ENCODE measurements at places on chromosomes 12 and 14. TPM values are rescaled to one million over a fixed set of nuclear protein-coding genes. Genes with fewer than 3 reads are reported as not detected.
A peak's percentile ranks its signal among the peaks of the same experiment; 100 is the strongest.

GRCh38 chr12:27864521-27864920 lies 84.5 kb upstream of the MANSC4 start:
- no peak for DNase-seq

DNA sequence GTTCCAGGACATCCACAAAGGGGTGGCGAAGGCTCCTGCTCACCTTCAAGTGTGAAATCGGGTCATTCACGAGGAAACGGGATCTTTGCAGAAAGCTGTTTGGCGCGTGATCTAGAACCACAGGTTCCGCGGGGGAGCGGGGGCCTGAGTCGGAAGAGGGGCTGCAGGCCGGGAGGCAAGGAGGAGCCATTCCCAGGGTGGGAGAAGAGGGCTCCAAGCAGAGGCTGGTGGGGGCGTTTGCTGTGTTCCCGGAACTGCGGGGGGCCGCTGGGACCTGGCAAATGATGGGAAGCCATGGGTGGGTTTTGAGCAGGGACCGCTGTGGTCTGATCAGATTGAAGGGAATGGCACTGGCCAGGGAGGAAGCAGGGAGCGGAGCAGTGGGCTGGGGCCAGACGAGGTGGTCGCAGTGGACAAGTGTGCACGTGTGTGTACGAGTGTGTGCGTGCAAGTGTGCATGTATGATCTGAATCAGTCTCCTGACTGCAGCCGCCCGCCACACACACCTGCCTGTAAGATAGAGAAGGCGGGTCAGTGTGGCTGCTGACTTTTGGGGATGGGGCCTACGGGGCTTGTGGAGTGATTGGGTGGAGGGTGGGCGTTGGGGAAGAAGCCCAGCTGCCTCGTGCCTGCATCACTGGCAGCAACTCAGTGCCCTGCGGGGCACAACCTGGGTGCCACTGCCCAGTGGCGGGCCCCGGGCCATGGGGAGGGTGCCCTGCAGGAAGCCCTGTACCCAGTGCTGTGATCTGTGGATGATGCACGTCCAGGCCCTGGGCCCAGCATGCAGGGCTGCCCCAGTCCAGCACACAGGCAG lies 141.9 kb downstream of the KIF26A start:
- DNase-seq = no peak

DNA sequence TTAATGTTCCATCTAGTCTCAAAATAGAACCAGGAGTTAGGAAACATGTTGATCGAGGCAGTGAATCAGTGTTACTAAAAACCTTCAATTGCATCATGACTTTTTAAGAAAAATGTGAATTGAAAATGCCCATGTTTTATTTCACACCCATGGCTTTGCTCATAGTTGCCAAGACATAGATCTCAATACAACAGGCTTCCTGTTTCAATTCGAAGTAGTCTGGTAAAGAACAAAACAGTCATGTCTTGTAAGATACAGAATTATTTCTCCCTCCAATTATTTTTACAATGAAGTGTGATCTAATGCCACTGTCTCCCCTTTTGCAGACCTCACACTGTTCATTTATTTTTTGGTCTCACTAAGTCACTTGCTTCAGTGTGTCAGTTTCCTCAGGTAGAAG lies 44.6 kb upstream of the FAR2 start:
- no peak for DNase-seq

DNA sequence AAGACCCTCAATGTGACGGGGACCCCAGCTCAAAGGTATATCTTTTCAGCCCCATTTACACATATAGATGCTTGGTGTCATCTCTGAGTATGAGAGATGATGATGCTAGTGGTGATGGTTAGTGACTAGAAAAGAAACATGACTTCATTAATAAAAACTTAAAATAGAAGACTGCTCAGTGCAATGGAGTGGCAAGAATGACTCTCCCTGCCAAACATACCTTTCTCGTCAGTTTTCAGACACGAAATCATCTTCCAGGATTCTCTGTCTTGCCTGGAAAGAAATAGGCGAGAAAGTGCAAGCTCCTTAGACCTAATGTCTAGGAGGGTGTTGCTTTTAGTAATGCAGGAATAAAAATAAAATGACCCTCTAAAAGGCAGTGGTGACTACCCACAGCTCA lies 71.7 kb downstream of the TPH2 start:
- DNase-seq = no peak

DNA sequence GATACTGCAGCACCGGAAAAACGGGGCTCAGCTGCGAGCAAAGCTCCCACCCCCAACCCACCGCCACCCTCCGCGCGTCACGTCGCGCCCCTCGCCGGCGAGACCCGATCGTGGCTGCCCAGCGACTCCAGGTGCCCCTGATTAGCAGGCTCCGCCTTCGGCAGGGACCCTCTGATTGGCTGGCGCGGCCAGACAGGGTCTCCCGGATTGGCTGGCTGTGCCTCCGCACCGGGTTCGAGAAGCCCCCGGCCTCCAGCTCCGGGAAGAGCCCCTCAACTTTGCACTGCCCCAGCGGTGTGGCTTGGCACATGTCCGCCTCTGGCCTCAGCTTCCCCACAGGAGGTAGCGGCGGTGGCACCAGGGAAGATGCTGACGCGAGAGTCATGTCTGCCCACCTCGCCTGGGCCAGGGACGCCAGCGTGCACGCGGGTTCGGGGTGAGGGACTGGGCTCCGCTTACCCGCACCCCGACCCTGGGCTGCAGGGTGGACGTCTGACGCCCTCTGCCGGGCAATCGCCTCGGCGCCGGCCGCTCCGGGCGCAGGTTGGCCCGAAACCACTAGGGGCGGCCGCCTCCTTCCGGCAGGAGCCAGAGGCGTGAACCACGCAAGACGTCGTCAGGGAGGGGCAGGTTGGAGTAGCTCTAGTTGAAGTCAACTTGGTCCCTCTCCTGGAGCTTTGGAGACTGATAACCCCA lies 498 bp upstream of the RHOF start:
- peak; percentile 87 for DNase-seq

DNA sequence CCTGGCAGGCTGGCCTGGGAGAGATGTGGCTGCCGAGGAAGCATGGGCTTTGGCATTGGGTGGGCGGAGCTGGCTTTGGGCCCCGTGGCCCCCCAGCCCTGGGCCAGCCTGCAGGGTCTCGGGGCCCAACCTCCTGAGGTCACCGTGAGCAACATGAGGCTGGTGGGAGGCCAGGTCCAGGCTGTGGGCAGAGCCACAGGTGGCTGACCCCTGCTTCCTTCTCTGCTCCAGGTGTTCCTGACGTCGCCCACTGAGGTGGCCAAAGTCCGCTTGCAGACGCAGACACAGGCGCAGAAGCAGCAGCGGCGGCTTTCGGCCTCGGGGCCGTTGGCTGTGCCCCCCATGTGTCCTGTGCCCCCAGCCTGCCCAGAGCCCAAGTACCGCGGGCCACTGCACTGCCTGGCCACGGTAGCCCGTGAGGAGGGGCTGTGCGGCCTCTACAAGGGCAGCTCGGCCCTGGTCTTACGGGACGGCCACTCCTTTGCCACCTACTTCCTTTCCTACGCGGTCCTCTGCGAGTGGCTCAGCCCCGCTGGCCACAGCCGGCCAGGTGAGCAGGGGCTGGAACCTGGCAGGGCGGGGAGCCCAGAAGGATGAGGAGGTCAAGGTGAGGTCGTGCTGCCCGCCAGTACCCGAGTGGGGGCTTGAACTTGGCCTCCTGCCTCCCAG lies 5.5 kb downstream of the SLC25A47 start:
- DNase-seq = no peak

DNA sequence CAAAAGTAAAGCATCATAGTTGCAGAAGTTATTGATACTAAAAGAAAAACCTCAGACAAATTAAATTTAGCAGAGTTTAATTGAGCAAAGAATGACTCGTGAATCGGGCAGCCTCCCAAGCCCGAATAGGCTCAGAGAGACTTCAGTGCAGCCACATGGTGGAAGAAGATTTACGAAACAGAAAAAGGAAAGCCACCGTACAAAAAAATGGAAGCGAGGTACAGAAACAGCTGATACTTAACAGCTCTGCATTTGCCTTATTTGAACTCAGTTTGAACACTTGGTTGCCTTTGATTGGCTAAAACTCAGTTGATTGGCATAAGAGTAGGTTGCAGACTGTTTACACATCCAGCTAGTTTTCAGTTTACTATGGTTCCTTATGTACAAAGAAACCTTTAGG lies 12.9 kb downstream of the TTC9 start:
- DNase-seq = no peak

GRCh38 chr14:101948666-101949216 lies 15.6 kb upstream of the DYNC1H1 start:
- no peak for DNase-seq

SLC17A8 gene
- 0.23 TPM for polyA plus RNA-seq

TMEM30B gene
- 10.3 TPM for polyA plus RNA-seq

SSTR1 gene
- 2.1 TPM for polyA plus RNA-seq

Measured in renal cortex interstitium (tissue), 15 donors.